ENCODE measurements at places on chromosomes 12 and 14. TPM values are rescaled to one million over a fixed set of nuclear protein-coding genes. Genes with fewer than 3 reads are reported as not detected.

SPIC gene
- total RNA-seq = not detected

KLHL33 gene
- not detected for total RNA-seq

BCDIN3D gene
- total RNA-seq = 2.7 TPM

GPR84 gene
- 0.27 TPM for total RNA-seq

NKX2-1 gene
- total RNA-seq = not detected

MAP1LC3B2 gene
- not detected for total RNA-seq

SMIM10L1 gene
- total RNA-seq = 7.5 TPM

SIX1 gene
- total RNA-seq = not detected

EPYC gene
- total RNA-seq = not detected

LALBA gene
- total RNA-seq = not detected

ACOT4 gene
- total RNA-seq = 1.5 TPM

COPZ1 gene
- total RNA-seq = 105 TPM

DEPDC4 gene
- 11.1 TPM for total RNA-seq

GOLGA3 gene
- 46.2 TPM for total RNA-seq

RERG gene
- total RNA-seq = 133 TPM

SERPINA4 gene
- total RNA-seq = not detected

FAR2 gene
- total RNA-seq = 4.7 TPM

MMP19 gene
- total RNA-seq = 15.9 TPM

IFI27 gene
- 371 TPM for total RNA-seq

LRRC10 gene
- not detected for total RNA-seq

IGFBP6 gene
- total RNA-seq = 48.7 TPM

ADAM21 gene
- total RNA-seq = not detected

GYS2 gene
- total RNA-seq = not detected

GPR162 gene
- total RNA-seq = 0.29 TPM

LMBR1L gene
- total RNA-seq = 46.4 TPM

FAM222A gene
- 0.34 TPM for total RNA-seq

VSX2 gene
- total RNA-seq = not detected

PLEKHG7 gene
- total RNA-seq = 0.26 TPM

OTOGL gene
- total RNA-seq = 1.6 TPM

NPFF gene
- not detected for total RNA-seq

PRORP gene
- 31.9 TPM for total RNA-seq

KIF5A gene
- total RNA-seq = 0.59 TPM

POU6F1 gene
- 60.6 TPM for total RNA-seq

NYNRIN gene
- 4.9 TPM for total RNA-seq

CCDC184 gene
- 9.1 TPM for total RNA-seq

PPP1CC gene
- total RNA-seq = 110 TPM

FOXG1 gene
- not detected for total RNA-seq

KRT7 gene
- total RNA-seq = 5.1 TPM

TMEM120B gene
- total RNA-seq = 35.2 TPM

KCNH3 gene
- total RNA-seq = 1.7 TPM

CCDC175 gene
- not detected for total RNA-seq

FAM181A gene
- 0.48 TPM for total RNA-seq

SDSL gene
- 0.26 TPM for total RNA-seq

ENDOU gene
- total RNA-seq = not detected

RNASE2 gene
- total RNA-seq = not detected

GPR65 gene
- total RNA-seq = 2.4 TPM

PLD4 gene
- not detected for total RNA-seq

TEX52 gene
- not detected for total RNA-seq

SUOX gene
- total RNA-seq = 35.5 TPM

TIMM9 gene
- 4.9 TPM for total RNA-seq

AMN gene
- total RNA-seq = 2.9 TPM

Data from uterus (tissue), 4 donors.